ENCODE measurements at places on chromosomes 1 and 21.

DNA sequence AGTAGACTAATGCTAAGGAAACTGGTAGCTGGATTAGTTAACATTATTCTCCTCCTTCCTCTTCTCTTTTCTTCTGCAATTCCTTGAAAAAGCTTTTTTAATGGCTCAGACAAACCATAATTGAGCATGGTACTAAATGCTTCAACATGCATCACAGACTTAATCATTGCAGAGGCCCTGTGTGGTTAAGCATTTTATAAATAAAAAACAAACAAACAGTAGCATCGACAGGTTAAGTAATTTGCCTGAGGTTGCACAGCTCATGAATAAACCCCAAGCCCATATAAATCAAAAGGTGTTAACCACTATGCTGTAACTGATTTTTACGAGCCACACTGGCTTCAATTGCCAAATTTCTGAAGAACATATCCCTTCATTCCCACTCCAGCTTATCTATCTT is 462.1 kb downstream of the LMO4 start:
- no peak for DNase-seq

GRCh38 chr1:229095325-229095724 is 175.6 kb upstream of the RAB4A start:
- DNase-seq, result no peak

DNA sequence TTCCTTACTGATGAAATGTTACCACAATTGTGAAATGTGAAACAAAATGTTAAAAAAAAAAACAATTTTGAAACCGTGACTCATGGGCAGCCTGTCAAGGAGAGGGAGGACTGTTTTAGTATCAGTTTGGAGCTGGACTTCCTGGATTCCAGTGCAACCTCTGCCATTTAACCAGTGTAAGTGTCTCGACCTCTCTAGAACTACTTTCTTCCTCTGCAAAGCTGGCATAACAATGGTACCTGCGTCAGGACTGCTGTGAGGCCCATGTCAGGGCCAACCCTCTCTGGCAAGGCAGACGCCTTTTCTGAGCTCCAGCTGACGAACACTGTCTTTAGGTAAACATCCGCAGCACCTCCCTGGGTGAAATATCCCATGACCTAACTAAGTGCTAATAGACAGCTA is 20.9 kb downstream of the URB1 start:
- DNase-seq, result no peak

- no peak for DNase-seq
Observed at GRCh38 chr1:165900576-165901380, 73.4 kb downstream of the UCK2 start.
